Activated T-helper 17 cell treated with anti-CD3 and anti-CD28 coated beads, Interleukin-2, amount 50 U/mL, for 72 hours (primary cell): ENCODE measurements at places on chromosomes 16 and 17. TPM values are rescaled to one million over a fixed set of nuclear protein-coding genes. Genes with fewer than 3 reads are reported as not detected.
A peak's percentile ranks its signal among the peaks of the same experiment; 100 is the strongest.

- no peak for ATAC-seq
Measured at GRCh38 chr16:7442050-7442449, 109.4 kb downstream of the RBFOX1 start.

- ATAC-seq = no peak
Measured at GRCh38 chr17:5238333-5238732, 3.7 kb upstream of the SCIMP start.

DNA sequence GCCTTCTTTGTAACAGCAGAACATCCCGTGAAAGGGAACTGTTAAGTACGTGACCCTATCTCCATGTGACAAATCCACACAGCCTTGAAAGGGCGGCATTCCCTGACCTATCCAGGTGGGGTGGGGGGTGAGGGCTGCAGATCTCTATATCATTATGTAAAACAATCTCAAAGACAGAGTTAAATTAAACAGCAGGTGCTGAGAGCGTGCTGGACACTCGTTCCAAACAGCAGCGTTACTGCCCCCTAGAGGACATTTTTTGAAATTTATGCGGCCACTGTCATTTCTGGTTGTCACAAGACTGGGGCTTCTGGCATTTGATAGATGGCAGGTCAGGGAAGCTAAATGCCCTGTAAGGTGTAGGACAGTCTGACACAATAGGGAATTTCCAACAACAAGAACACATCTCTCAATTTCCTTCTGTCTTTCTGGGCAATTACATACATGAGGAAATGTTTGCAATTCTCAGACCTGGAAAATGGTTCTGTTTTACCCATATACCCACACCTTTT is 6.7 kb upstream of the SLC25A39 start:
- peak; percentile 70 for ATAC-seq

DNA sequence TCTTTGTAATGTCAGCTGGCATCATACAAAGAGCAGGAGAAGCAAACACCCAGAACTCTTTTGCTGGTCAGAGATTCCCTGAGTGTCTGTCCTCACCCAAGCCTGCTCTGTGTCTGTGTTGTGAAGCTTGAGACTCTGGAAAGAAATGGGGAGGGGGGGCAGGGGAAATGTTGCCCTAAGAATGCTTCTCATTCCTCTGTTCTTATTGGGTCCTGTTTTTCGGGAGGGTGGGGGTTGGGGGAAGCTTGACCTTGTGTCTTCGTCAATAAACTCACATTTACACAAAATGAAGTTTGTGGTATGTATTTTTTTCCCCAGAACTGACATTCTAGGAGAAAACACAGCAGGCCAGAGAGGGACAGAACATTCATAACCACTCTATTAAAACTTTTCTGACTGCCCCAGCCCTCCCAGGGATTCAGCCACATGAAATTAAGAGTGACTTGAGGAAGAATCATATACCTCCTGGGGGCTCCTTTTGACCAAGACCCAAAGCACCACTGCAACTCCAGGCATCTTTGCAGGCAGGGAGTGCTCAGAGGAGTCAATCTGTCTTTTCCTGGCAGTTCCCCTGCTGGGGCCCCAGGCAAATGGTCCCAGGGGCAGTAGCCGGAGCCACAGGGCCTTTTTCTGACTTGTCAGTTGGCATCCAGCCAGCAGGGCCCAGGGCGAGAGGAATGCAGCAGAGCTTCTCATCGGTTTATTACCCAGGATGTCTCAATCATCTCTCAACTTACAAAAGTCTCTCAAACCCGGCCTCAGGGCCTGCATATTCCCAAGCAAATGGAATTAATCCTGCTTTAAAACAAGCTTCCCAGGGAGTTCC is 5.1 kb upstream of the RASL10B start:
- ATAC-seq = no peak

- ATAC-seq = no peak
Measured at GRCh38 chr16:81920498-81920897, 90.8 kb downstream of the SDR42E1 start.

DNA sequence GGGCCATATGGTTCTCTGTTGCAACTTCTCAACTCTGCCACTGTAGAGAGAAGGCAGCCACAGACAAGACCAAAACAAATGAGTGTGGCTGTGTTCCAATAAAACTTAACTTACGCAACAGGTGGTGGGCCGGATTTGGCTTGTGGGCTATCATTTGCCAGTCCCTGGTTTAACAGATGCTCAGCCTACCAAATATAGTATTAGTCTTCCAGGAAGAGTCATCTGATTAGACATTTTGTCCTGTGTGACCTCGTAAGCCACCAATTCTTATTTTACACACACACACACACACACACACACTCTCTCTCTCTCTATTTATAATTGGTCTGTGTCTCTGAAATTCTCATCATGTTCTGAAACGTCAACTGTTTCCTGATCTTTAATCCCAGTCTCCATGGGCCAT is 245.9 kb downstream of the XYLT1 start:
- ATAC-seq = peak; percentile 44

DNA sequence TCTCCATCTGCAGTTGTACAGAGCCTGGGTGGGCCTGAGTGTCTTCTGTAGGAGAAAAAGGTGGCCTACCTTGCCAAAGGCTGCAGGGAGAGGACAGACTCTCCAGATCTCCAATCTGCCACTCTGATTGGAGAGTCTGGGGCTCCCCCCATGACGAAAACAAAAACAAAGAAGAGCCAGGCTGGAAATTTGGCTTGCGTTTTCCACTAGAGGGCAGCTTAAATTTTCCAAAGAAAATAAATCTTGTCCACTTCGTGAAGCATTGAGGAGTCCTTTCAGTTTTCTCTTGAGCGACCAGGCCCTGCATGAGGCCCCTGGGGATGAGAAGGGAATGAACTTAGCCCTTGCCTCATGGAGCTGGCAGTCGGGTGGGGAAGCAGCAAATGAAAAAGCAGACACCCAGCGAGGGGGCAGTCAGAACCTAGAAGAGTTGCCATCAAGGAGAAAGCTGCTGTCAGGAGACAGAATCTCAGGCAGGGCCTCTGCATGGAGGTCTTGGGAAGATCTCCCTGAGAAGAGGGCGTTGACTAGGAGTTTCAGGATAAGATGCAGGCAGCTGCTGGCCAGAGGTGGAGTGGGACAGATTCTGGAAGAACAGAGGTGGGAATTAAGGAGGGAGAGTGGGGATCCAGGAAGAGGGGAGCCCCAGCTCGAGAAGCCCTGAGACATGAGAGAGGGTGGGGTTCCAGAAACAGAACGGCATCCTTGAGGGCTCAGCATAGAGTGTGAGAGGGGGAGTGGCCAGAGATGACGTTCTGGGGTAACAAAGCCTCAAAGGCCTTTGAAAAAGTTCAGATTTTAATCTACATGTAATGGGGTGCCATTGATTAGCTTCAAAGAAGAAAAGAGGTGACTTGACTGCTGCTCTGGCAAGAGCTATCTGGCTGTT is 8.4 kb upstream of the SHCBP1 start:
- no peak for ATAC-seq

GRCh38 chr16:80142281-80142680 is 398.5 kb upstream of the DYNLRB2 start:
- ATAC-seq = no peak

DNA sequence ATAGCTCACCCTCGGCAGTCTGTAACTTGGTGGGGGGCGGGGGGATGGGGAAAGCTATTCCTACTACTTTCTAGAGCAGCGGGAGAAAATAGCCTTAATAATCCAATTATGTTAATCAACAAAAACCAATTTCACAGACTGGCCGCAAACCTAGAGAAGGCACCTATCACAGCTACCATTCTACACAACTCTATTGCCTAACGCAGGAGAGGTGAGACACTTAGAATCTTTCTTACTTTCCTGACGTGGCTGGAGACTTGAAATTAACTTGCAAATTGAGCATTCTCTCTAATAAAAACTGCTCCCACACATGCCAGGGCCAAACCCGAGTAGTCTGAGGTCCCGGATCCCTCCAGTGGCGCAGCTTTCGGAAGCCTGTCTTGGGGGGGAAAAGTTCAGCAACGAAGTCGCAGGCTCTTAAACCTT is 794 bp downstream of the SMG6 start:
- no peak for ATAC-seq

DNA sequence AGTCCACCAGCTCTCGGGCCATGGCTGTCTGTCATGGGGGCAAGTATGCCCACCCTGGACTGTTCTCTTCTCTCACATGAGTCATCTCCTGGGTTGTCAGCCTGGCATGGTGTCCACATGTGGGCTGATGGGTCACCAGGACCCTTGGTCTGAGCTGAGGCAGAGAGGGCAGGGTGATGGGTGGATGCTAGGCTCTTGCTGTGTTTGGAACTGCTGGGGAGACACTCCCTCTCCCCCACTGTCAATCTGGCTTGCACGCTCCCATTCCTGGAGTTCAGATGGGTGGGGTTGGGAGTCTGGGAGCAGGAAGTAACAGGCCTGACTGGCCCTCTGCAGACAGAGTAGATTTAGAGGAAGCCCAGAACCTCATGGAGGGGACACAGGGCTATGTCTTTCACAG is 28.9 kb downstream of the KSR1 start:
- no peak for ATAC-seq

GRCh38 chr16:6317934-6318333 is 1014.7 kb upstream of the RBFOX1 start:
- ATAC-seq = no peak

- ATAC-seq = no peak
Measured at GRCh38 chr17:41962111-41962510, 4.5 kb upstream of the CNP start.

GRCh38 chr16:30003670-30004423 is 7.0 kb downstream of the DOC2A start:
- ATAC-seq = no peak

- ATAC-seq = no peak
Measured at GRCh38 chr16:5012887-5013286, 20.8 kb downstream of the NAGPA start.

- no peak for ATAC-seq
Measured at GRCh38 chr16:85931596-85932402, 32.8 kb downstream of the IRF8 start.

Gene OTOP3
- not detected for total RNA-seq

Gene IL21R
- total RNA-seq = 41.8 TPM

Gene VAT1L
- total RNA-seq = not detected

Gene SBK1
- 1.7 TPM for total RNA-seq

Gene ALG1
- total RNA-seq = 38.1 TPM

Gene NPLOC4
- 101 TPM for total RNA-seq

Gene CEP95
- 63.4 TPM for total RNA-seq

Gene KRT9
- total RNA-seq = not detected

Gene CENPN
- total RNA-seq = 34.1 TPM
